H7 (cell line): ENCODE measurements at places on chromosomes 2 and 18. TPM values are rescaled to one million over a fixed set of nuclear protein-coding genes. Genes with fewer than 3 reads are reported as not detected.

GRCh38 chr2:241941691-241942301 is 72.3 kb downstream of the RTP5 start:
- DNase-seq, result peak; percentile 38

GRCh38 chr2:200130762-200131166 is 175.4 kb downstream of the MAIP1 start:
- DNase-seq, result no peak

DNA sequence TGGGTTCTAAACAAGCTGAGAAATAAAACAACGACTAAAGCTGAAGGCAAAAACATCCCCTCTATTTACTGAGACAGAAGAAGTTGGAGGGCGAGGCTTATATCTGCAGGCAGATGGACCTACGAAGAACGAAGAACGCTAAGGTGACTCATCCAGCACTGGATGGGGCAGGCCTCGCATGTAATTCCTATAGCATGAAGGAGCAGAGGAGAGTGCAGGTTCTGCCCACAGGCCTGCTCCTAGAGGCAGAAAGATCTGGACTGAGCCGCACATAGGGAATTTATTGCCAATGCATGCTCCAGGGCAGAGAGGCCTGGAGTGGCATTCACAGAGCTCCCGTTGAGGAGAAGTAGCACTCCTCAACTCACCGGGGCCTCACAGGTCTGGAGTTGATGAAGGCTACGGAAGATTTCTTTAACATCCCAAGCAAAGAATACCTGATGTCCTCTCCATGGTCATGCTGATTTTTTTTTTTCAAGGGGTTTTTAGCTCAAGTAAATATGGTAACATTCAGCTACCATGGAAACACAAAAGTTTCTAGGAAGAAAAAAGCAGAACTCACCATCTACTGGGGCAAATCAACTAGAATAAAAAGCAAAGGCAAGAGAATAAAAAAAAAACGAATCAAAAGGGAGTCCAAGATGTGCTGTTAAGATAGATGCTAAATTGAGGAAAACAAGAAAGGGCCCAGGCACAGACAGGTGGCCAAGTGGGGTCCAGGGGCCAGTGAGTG is 10.4 kb upstream of the METTL21A start:
- no peak for DNase-seq

DNA sequence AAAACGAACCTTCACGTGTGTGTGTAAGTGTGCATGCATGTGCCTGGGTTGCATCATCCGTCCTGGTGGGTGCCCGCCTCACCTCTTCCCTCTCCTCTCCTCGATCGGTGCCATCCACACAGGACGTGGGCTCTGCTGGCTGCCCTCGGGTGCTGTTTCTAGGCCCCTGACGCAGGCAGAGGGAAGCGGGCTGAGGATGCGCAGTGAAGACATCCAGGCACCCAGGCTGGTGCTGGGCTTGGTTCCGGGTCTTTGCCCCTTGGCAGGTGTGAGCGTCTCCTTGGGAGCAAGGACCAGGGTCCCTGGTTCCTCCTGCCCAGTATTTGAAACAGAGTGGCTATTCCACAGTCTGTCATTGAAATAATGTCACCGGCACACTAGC is 6.2 kb upstream of the ADCY3 start:
- DNase-seq, result no peak

- no peak for DNase-seq
These were observed 227.4 kb downstream of the CCDC74A start for GRCh38 chr2:131754929-131755720.

DNA sequence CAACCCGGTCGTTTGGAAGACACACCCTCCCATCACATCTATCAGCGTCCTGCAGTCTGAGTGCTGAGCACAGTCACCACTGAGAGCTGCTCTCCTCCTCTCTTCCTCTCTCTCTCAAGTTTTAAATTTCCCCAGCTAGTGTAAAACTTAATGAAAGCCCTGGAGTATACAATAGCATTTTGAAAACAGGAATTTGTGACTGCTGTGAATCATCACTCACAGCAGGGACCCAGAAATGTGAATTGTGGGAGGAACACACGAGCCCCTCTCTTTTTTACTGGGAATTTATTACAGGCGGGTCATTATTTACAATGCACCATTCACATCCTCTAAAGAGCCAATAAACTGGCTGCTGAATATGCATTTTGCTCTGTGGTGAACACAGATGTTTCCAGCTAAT is 185.0 kb upstream of the SMIM21 start:
- DNase-seq, result no peak

DNA sequence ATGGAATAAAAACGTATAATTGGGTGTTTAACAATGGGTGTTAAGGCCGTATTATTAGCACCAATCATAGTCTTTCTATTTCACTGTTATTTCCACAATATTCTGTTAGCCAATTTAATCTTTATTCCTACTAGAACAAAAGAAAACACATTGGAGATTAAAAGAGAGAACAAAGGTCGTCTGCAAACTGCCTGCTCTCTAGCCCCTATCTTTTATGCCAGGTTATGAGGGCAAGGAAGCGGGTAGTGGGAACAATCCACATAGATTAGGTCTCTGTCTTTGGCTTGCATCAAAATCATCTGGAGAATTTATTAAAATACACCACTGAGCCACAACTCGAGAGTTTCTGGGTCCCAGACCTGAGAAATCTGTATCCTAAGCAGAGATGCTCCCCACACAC is 69.4 kb upstream of the DSC1 start:
- no peak for DNase-seq

DNA sequence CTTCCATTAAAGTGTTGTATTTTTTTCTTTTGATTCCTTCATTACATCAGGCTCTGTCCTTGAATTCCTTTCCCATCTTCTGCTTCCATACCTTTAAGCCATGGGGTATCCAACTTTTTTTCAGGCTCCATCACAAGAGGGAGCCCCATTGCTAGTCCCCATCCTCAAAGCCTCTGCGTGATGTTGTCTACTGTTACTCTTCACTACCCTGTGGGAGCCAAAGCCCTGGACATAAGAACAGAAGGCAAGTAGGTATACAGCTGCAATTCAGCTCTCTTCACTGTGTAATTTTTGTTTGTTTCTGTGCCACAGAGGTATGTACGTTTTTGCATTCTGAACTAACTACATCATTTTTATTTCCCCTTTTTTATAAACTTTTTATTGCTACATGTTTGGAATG is 36.6 kb upstream of the CCNYL1 start:
- DNase-seq, result peak; percentile 55

GRCh38 chr18:7170292-7170691 is 52.7 kb upstream of the LAMA1 start:
- no peak for DNase-seq

GRCh38 chr2:12436935-12437561 is 279.7 kb upstream of the TRIB2 start:
- DNase-seq, result no peak

GRCh38 chr2:236688157-236688556 is 118.5 kb downstream of the ACKR3 start:
- no peak for DNase-seq

GRCh38 chr2:172323256-172323655 is 104.1 kb upstream of the ITGA6 start:
- no peak for DNase-seq

The APLF gene
- total RNA-seq, result 2.1 and 5.9 TPM in 2 replicates

The ICOS gene
- total RNA-seq, result not detected in 2 replicates

The LRATD1 gene
- 1.1 and 1.3 TPM in 2 replicates for total RNA-seq

The NPPC gene
- 0.18 and 1.1 TPM in 2 replicates for total RNA-seq

The MBOAT2 gene
- 16.4 and 23.9 TPM in 2 replicates for total RNA-seq

The NT5DC4 gene
- total RNA-seq, result not detected in 2 replicates

The SOX11 gene
- total RNA-seq, result 20.9 and 26.6 TPM in 2 replicates

The CD207 gene
- total RNA-seq, result not detected in 2 replicates

The PIEZO2 gene
- total RNA-seq, result 3.0 and 6.5 TPM in 2 replicates

The DNAJC5G gene
- total RNA-seq, result not detected in 2 replicates

The CHST9 gene
- 2.7 and 3.8 TPM in 2 replicates for total RNA-seq
